Spinal cord (tissue), 10 donors: ENCODE measurements at places on chromosomes 2 and 18. TPM values are rescaled to one million over a fixed set of nuclear protein-coding genes. Genes with fewer than 3 reads are reported as not detected.

- H3K27me3 ChIP-seq = no peaks in the 10 kb centered on the region
- H3K4me3 ChIP-seq = no peak overlapping the region
- DNase-seq = no peak
- H3K27ac ChIP-seq = no peak overlapping the region
Measured at GRCh38 chr18:6397931-6398566, 16.7 kb downstream of the L3MBTL4 start.

DNA sequence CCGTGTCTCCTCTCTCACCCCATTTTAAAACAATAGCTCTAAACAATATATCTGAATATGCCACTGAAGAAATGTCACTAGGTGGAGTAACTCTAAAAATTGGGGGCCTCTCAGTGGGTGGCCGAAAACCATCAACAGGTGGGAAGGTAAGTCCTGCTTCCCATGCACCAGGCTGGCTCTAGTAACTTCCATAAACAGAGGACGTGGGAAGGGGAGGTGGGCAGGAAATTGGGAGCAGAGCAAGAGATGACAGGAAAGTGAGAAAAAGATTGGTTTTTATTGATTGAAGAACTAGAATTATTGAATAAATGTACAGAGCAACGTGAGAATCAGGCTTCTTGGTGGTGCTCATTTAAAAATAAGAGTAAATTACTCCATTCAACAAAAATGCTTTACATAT, 170.4 kb downstream of the SOCS6 start:
- H3K4me3 ChIP-seq = no peak overlapping the region
- no peaks in the 10 kb centered on the region for H3K4me1 ChIP-seq
- no peak overlapping the region for H3K27ac ChIP-seq

DNA sequence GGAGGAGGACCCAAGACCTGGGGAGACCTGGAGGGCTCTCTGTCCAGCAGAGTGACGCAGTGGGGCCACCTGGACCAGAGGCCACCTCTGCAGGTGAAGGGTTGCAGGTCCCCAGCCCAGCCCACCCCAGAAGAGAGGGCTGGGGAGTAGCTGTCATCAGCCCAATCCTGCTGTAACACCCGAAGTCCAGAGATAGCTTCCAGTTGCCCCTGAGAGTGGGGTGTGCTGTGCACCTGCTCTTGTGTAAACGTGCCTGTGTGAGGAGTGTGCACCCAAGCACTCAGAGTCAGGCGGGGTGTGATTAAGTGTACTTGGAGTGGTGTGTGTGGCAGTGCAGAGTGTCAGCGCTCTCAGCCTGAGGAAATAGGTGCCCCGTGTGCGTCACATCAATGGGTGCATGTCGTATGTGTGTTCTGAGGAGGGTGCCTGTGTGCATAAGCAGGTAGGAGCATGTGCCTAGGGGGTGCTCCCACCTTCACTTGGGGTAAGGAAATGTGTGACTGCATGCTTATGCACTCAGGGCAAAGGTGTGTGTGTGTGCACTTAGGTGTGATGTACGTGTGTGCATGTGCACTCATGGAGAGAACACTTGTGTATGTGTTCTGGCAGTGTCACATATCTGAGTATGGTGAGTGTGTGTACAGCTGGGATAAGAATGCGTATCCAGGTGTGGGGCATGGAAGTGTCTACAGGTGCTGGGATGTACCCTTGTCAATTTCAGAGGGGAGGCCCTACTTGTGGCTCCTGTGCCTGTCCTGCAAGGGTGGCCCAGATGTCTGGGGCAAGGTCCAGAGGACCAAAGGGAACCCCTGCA, 672 bp downstream of the ATP6V1B1 start:
- peaks cover 21% of the 10 kb centered on the region for H3K27me3 ChIP-seq
- H3K36me3 ChIP-seq = peaks cover 4% of the 10 kb centered on the region
- no peaks in the 10 kb centered on the region for H3K4me1 ChIP-seq
- H3K27ac ChIP-seq = no peak overlapping the region

DNA sequence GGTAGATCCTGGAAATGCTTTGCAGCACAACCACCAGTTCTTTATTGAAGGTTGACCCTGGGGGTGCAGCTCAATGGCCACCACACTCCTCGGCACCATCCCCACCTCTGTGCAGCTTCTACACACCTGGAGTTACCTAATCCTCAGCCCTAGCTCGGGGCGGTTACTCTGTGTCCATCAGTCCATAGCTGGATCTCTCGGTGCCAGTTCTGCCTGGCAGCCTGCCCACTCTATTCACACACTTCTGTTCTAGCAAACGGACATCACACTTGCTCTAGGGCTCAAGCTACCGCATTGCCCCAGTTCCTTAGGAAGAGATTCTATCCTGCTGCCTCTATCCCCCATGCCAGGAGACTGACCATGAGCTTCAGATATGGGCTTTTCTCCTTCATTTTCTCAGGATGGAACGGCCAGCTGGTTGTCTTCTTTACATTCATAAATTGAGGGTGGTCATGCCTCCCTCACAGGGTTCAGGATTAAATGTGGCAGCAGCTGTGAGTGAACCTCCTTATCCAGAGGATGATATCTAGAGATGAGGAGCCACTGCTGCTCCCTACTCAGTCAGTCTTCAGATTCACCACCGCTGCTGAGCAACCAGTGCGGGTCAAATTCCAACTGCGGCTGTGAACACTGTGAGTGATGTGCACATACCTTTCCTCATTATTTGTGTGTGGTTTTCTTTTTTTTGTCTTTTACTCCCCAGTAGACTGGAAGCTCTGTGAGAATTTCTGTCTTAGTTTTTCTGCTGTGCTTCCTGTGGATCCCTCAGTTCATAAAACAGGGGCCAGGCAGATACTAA, 66.9 kb upstream of the TRIB2 start:
- H3K36me3 ChIP-seq = no peaks in the 10 kb centered on the region
- peaks cover 3% of the 10 kb centered on the region for H3K4me1 ChIP-seq
- H3K27ac ChIP-seq = no peak overlapping the region
- DNase-seq = no peak

DNA sequence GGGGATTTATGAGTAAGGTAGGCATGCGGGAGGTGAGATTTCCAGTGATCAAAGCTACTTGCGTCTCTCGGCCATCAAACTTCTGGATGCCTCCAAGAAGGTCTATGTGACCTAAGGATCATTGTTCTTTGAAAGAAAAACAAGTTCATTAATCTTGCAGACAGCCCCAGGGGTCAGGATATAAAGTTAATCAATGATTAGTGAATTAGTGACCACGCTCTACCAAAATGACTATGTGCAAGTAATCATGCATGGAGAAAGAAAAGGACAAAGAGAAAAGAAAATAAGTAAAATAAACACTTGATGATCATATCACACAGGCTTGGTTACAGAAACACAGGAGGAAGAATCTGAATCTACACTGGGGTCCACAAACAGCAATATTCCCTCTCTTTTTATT, 42.5 kb upstream of the BCL11A start:
- H3K4me3 ChIP-seq = no peak overlapping the region
- no peak overlapping the region for H3K27ac ChIP-seq
- H3K27me3 ChIP-seq = no peaks in the 10 kb centered on the region

DNA sequence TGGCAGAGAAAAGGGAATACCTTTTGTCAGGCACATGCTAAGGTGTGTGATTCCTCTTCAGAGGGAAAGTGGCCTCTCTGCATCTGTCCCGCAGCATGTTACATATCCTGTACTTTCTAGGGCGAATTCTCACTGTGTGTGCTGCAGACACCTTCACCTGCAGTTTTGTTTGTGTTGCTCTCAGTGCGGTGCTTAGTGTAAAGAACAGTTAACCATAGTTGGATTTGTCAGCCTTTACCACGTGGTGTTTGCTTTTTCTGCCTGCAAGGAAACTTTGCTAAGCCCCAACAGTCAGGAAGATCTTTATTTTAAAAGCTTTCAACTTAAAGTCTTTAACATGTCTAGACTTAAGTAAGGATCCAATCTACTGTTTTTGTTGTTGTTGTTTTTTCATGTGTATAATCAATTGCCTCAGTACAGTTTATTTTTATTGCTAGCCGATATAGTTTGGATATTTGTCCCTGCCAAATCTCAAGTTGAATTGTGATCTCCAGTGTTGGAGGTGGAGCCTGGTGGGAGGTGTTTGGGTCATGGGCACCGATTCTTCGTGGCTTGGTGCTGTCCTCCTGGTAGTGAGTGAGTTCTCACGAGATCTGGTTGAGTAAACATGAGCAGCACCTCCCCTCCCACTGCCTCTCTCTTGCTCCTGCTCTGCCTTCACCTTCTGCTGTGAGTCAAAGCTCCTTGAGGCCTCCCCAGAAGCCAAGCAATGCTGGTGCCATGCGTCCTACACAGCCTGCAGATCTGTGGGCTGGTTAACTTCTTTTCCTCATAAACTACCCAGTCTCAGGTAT, 90.6 kb downstream of the SNTG2 start:
- no peak overlapping the region for H3K27ac ChIP-seq
- no peak for DNase-seq
- H3K36me3 ChIP-seq = no peaks in the 10 kb centered on the region
- H3K4me3 ChIP-seq = no peak overlapping the region

- no peaks in the 10 kb centered on the region for H3K4me1 ChIP-seq
- no peaks in the 10 kb centered on the region for H3K27me3 ChIP-seq
- no peak for DNase-seq
- H3K27ac ChIP-seq = no peak overlapping the region
- H3K36me3 ChIP-seq = no peaks in the 10 kb centered on the region
- no peak overlapping the region for H3K4me3 ChIP-seq
Measured at GRCh38 chr18:49368161-49368875, 92.1 kb downstream of the DYM start.

DNA sequence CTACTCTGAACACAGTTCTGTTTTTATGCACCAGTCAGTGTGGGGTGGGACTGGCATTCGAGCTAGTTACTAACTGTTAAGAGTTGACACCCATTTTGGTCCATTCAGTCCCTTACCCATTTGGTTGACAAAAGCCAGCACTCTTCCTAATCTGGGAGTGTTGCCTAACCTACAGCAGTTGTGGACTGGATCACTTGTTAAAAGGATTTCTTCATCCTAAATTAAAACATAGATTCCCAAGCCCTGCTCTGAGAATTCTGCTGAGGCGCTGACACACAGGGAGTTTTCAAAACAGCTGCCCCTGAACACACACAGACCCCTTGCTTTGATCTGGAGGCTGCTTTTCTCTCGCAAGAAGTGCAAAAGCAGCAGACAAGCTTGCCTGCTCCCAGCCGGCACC, 6.4 kb downstream of the TIMM21 start:
- peaks cover 35% of the 10 kb centered on the region for H3K36me3 ChIP-seq
- no peak overlapping the region for H3K27ac ChIP-seq
- no peak overlapping the region for H3K4me3 ChIP-seq
- DNase-seq = no peak
- H3K27me3 ChIP-seq = no peaks in the 10 kb centered on the region

- H3K4me3 ChIP-seq = no peak overlapping the region
- H3K27me3 ChIP-seq = no peaks in the 10 kb centered on the region
- no peak for DNase-seq
- no peaks in the 10 kb centered on the region for H3K4me1 ChIP-seq
- H3K36me3 ChIP-seq = no peaks in the 10 kb centered on the region
Measured at GRCh38 chr2:143533846-143534245, 404.6 kb downstream of the ARHGAP15 start.

DNA sequence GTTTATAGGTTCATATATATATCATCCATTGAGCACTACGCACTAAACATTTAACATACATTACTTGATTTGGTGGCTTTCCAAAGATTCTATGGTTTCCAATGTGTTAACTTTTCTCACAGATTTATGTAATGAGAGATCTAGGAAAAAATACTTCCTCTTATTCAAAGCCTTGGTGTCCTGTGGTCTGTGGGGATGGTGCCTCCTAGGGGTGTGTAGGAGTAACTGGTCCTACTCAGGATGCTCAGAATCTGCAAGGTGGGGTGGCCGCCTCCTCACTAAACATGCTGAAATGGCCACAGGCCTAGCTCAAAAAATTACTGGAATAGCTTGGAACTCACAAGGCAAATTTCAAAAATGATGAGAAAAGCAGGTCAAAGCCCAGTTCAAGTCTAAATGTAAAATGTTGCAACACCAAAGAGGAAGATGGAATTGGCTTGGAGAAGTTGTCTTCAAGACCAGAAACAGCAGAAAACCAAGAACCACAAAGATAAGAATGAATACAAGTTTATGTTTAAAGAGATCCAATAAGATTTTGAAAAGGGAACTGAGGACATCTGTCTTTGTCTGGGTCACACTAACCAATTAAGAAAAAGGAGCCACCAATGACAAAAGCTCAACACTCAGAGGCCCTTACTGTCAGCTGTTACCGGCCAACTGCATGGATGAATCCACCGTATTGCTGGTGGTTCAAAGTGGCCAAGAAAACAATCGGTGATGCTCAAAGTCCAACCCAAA, 11.5 kb downstream of the GPR55 start:
- no peaks in the 10 kb centered on the region for H3K4me1 ChIP-seq
- no peaks in the 10 kb centered on the region for H3K36me3 ChIP-seq
- peak; percentile 78 for DNase-seq
- no peak overlapping the region for H3K4me3 ChIP-seq
- no peak overlapping the region for H3K27ac ChIP-seq

GRCh38 chr2:71330585-71331330, 824 bp upstream of the ZNF638 start:
- H3K4me3 ChIP-seq = peak overlapping the region; percentile 91
- no peak for DNase-seq
- no peak overlapping the region for H3K27ac ChIP-seq
- H3K27me3 ChIP-seq = no peaks in the 10 kb centered on the region
- peaks cover 5% of the 10 kb centered on the region for H3K36me3 ChIP-seq
- peaks cover 12% of the 10 kb centered on the region for H3K4me1 ChIP-seq

GRCh38 chr2:121791801-121792221, 36.4 kb downstream of the TSN start:
- no peaks in the 10 kb centered on the region for H3K4me1 ChIP-seq
- no peak overlapping the region for H3K27ac ChIP-seq
- no peaks in the 10 kb centered on the region for H3K27me3 ChIP-seq
- H3K4me3 ChIP-seq = no peak overlapping the region
- H3K36me3 ChIP-seq = no peaks in the 10 kb centered on the region
- no peak for DNase-seq

- no peaks in the 10 kb centered on the region for H3K27me3 ChIP-seq
- no peak for DNase-seq
- no peaks in the 10 kb centered on the region for H3K36me3 ChIP-seq
- no peaks in the 10 kb centered on the region for H3K4me1 ChIP-seq
Measured at GRCh38 chr18:40075616-40076015, 1879.4 kb upstream of the PIK3C3 start.

GRCh38 chr2:172823261-172823850, 87.7 kb downstream of the RAPGEF4 start:
- no peak for DNase-seq
- H3K27ac ChIP-seq = no peak overlapping the region
- no peak overlapping the region for H3K4me3 ChIP-seq

Gene B3GNT7
- 5.9 TPM for total RNA-seq

Gene ABCG5
- 0.10 TPM for total RNA-seq

Gene DSC3
- 2.6 TPM for total RNA-seq

Gene LINC00305
- total RNA-seq = 2.9 TPM

Gene CCDC85A
- 24.3 TPM for total RNA-seq

Gene ARHGAP28
- total RNA-seq = 27.8 TPM

Gene ANKRD29
- 8.7 TPM for total RNA-seq

Gene OLA1
- 102 TPM for total RNA-seq

Gene GPR155
- 53.8 TPM for total RNA-seq

Gene TUBB8B
- not detected for total RNA-seq
